ENCODE measurements at places on chromosomes 13 and 19.

- no peak for DNase-seq
These were observed 618.7 kb downstream of the DIAPH3 start for GRCh38 chr13:59545007-59545406.

DNA sequence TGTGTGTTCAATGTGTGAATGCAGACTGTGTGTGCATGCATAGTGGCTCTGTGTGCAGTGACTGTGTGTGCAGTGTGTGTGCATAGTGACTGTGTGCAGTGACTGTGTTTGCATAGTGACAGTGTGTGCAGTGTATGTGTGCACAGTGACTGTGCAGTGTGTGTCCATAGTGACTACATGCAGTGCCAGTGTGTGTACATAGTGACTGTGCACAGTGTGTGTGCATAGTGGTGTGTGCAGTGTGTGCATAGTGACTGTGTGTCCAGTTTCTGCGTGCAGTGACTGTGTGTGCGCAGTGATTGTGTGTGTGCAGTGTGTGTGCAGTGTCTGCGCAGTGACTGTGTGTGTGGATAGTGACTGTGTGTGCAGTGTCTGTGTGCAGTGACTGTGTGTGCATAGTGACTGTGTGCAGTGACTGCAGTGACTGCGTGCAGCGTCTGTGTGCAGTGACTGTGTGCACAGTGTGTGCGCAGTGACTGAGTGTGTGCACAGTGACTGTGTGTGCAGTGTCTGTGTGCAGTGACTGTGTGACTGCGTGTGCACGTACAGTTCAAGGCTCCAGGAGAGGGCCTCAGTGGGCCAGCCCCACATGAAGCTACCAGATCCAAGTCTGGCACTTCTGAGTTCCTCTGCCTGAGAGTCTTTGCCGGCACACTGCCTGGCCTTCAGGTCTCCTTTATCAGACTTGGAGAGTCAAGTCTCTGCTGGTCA lies 90.3 kb downstream of the IER2 start:
- DNase-seq = no peak

DNA sequence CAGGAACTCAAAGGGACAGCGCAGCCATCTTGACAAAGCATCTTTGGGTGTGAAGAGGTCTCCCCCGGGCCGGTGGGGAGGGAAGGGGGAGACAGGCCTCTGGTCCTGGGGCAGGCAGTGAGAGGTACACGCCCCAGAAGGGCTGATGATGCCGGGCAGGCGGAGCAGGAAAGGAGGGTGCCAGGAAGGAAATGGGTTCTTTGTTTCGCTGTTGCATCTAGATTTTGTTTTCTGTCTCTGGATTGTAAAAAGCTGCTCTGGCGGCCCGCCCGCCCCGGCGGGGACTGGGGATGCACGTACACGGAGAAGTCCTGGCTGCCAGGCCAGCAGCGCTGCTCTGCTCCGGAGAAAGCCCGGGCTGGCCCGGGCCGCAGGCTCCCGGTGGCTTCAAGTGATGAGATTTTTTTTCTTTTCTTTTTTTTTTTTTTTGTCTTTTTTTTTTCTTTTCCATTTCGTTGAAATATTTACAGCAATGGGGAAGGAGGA lies 13.2 kb upstream of the ASF1B start:
- peak; percentile 25 for DNase-seq

DNA sequence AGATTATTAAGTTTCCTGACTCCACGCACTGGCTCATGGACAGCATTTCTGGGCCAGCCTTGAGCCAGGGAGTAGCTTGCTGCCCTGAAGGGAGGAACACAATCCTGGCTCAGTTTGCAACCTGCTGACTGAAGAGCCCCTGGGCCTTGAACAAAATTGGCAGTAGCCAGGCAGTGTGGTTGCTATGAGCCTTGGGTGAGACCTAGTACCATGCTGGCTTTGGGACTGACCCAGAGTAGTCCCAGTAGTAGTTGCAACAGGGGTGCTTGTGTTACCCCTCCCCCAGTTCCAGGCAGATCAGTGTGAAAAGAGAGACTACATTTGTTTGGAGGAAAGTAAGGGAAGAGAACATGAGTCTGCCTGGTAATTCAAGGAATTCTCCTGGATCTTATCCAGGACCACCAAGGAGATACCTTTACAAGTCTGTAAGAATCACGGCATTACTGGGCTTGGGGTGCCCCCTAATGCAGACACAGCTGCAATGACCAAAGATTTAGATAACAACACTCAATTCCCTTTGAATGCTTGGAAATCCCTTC lies 22.0 kb downstream of the ITGBL1 start:
- DNase-seq = no peak

DNA sequence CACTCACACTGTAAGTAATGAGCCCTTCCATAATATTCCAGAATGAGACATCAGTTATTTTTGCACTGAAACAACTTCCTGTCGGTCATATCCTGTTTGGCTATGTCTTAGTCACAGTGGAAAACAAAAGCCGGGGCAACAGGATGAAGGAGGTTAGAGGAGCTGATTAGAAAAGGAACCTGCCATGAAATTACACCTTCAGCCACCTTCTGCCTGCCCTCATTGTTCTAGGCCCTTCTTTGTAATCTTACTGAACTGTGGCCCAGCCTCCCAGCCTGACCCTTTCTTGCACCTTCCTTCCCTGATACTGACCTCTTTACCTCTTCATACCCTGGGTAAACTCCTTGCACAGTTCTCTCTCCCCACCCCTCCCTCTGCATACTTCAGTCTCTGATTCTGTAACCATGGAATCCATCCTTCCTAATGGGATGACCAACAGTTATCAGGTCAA lies 67.3 kb downstream of the DOCK9 start:
- peak; percentile 9 for DNase-seq

GRCh38 chr13:21676611-21677021 lies 5.7 kb downstream of the FGF9 start:
- DNase-seq = no peak

DNA sequence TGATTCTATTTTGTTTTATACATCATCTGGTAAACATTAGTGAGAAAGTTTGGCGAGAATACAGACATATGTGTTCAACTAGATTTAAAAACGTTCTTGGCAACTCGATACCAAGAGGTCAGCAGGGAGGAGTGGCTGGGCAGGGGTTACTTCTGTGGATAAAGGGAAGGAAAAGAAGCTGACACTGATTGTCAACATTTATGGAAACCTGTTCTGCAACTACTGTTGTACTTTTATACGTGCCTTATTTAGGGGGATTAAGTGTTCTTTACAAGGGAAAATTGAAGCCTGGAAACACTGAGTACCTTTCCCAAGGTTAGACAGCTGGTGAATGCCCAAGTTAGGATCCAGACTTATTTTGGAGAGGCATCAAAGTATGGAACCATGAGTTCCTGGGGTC lies 65.0 kb downstream of the MTUS2 start:
- DNase-seq = no peak

- no peak for DNase-seq
These were observed 19.7 kb downstream of the UBAC2 start for GRCh38 chr13:99220199-99220935.

DNA sequence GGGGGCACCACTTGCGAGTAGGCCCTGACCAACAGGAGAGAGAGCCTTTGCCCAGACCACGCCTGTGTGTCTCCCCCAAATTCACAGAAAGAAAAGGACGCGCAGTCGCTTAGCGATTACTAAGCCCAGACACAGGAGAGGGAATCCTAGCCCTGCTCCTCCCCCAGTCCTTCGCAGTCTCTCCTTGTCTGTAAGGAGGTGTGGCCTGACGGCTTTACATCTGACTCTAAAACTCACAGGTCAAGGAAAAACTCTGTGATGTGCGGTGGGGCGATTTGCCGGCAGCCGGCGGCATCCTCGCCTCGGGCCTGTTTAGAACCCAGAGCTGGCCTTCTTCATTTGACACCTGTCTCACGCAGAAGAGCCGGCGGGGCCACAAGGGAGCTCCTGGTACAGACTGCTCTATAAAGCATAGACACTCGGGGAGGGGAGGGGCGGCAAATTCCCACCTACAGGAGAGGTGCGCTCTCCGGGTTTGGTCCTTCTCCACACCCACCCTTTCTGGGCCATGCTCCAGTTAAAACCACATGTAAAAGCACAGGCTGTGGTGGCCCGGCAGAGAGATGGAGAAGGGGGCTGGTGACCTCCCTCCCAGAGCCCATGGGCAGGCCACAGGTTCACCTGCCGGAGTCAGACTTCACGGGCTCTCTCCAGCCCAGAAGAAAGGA lies 17.8 kb downstream of the GPR12 start:
- no peak for DNase-seq

GRCh38 chr13:76692346-76692745 lies 193.9 kb downstream of the KCTD12 start:
- no peak for DNase-seq

DNA sequence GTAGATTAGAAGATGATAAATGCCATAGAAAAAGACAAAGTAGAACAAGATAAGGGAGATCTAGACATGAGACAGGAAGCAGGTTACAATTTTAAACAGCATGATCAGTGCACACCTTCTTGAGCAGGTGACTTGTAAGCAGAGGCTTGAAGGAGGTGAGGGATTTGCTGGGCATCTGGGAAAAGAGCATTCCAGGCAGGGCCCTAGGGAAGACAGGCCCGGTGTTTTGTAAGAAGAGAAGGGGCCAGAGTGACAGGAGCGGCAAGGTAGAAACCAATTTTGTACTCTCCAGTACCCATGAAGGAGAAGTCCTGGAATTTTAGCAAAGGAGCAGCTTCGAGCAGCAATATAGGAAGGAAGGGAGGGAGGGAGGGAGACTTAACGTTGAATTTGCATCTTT lies 296.5 kb downstream of the MZT1 start:
- no peak for DNase-seq

Data from stimulated activated CD4-positive, alpha-beta T cell treated with anti-CD3 and anti-CD28 coated beads, Interleukin-1b, Interleukin-23, amount 100 ng/mL, for 1 hour (primary cell).